ENCODE measurements at places on chromosomes 16 and 17.

GRCh38 chr17:571224-571623, 143.4 kb downstream of the VPS53 start:
- no peak for DNase-seq

DNA sequence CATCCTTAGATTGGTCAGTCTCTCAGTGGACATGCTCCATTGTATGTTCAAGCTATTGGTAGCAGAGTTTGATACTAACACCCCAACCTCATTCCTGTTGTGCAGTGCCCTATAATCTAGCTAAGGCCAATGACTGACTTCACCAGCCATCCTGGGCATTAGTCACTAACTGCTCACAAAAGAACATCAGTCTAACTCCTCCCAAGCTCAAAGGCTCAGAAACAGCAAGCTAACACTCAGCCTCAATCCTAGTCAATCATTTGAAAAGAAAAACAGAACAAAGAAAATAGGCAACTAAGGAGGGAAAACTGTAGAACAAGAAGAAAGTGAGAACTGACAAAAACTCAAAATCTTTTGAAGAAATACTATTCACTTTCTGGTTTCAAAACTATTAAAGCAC, 199.1 kb upstream of the C17orf78 start:
- no peak for DNase-seq

- DNase-seq = no peak
These were observed 64.6 kb downstream of the GOSR1 start for GRCh38 chr17:30541802-30542201.

GRCh38 chr17:83053021-83053681, 26.3 kb upstream of the METRNL start:
- DNase-seq = no peak

DNA sequence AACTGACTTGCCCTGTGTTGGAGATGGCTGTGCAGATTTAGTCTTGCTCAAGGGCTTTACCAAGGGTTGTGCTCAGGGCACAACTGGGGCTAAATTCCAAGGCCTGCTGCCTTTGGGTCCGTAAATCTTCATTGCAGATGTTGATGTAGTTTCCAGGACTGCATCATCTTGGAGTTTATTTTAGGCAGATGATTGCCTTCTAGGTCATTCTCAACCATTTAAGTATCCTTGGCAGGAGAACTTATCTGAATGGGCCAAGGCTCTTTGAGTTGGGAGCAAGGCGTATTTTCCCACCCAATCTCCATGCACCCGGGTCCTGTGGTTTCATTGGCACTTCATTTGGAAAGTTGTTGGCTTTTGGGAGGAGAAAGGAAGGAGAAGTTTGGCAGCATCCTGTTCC, 200.3 kb downstream of the MSI2 start:
- no peak for DNase-seq

All from NCI-H524 (cell line).